ENCODE measurements at places on chromosomes 1 and 21.

DNA sequence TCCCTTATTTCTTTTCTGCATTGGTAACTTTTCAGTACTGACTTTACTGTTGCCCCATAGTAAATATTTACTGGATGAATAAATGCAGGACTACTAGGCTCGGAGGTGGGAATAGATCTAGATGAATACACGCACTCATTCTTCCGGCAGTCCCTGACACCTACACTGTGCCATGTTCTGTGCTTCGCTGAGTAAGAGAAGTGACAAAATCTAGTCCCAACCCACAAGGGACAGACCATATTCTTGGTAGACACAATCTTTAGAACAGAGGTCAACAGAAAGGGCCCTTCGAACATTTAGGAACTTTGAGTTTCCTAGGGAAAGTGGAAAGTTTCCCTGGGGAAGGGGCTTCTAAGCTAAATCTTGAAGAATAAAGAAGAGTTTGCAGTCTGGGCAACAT, 3.3 kb upstream of the CD52 start:
- no peak for DNase-seq

- DNase-seq: no peak
These were observed 2.6 kb downstream of the HFM1 start for GRCh38 chr1:91402023-91402422.

- DNase-seq: no peak
These were observed 1707.7 kb downstream of the BRINP3 start for GRCh38 chr1:188769936-188770335.

- no peak for DNase-seq
These were observed 99.9 kb downstream of the COLGALT2 start for GRCh38 chr1:183937611-183938010.

DNA sequence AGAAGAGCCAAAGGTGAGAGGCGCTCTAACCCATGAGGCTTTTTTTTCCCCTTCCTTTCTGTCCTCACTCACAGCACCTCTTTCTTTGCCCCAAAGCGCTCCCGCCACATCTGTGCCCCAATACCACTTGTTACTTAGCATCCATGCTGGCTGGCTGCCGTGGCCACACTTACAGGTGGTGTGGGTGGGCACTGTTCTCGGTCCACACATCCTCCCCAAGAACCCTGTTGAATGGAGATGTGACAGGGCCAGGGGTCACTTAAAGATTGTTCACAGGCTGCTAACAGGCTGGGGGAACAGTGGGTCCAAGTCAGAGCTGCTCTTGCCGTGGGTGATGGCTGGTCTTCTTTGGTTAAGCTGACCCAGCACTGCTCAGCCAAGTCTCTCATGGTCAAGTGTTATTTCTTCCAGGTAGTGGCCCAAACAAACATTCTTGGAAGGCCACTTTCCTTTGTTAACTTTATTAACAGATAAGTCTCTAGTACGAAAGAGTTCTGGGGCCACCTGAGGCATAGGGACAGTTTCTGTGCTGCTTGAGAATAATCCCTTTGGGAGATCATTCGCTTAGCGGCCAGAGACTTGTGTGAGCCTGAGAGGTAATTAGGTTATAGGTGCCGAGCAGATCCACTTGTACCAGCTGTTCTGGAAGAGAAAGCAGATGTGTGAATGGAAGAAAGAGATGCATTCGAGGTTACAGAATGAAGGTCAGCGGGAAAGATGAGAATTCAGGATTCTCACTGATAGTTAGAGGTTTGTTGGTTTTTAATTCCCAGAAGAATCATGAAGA, 62.6 kb upstream of the IRF2BP2 start:
- DNase-seq: no peak

DNA sequence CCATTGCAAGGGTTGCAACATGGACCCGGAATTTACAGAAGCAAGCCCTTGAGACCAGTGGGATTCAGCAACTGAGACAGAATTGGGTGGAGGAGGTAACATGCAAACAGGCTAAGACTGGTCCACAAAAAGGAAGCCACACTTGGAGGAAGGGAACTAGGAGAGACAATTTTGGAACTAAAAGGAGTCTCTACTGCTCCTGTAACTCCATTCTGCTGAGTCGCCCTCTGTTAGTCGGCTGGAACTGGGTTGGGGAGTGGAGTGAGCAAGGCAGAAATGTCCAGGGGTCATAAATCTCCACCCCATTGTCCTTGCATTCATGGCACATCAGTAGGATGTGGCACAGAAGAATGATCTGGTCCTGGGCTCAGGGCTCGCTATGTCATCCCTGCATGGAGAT, 5.1 kb downstream of the LAMB3 start:
- DNase-seq: no peak

- no peak for DNase-seq
These were observed 119.9 kb downstream of the FASLG start for GRCh38 chr1:172778456-172779455.

Data from stimulated activated CD4-positive, alpha-beta T cell treated with anti-CD3 and anti-CD28 coated beads, Interleukin-12 subunit alpha, Interleukin-12 subunit beta, amount 100 ng/mL, for 4 hours (primary cell).